ENCODE measurements at places on chromosomes 5 and 9.

GRCh38 chr5:177473443-177474001, at the start of gene DBN1:
Gene DBN1 (minus strand): TSS chr5:177473634. CDS start chr5:177473521, 113 bp downstream.
- H3K4me3 ChIP-seq: peak within 1 kb of the TSS; percentile 79
- H3K27me3 ChIP-seq: no peaks in the 10 kb centered on the region
- no peak within 1 kb of the TSS for H3K27ac ChIP-seq

DNA sequence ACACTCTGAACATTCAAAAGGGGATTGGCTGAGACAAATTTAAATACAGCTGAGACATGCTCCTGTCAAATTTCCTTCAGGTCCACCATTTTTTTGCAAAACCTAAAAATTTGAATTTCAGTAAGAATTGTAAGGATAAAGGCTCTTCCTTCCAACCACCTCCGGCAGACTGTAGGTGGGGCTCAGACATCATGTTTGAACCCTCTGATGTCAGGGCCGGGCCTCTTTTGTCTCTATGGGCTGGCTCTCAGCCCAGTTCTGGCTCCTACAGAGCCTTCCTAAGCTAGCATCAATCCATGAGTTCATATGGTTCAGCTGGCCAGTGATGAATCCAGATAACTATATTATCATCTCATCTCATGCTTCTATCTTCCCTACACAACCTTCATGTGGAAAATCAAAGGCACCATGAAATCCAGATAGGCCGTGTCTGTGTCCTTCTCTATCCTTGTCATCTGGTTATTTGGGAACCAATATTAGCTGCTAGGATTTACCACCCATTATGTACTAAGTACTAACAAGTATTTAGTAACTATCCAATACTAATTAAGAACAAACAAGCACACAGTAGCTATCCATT, 44.2 kb downstream of the NIPSNAP3B start:
- peaks cover 9% of the 10 kb centered on the region for H3K36me3 ChIP-seq
- H3K4me3 ChIP-seq: no peak overlapping the region
- H3K27ac ChIP-seq: no peak overlapping the region
- no peak for DNase-seq
- no peaks in the 10 kb centered on the region for H3K4me1 ChIP-seq

DNA sequence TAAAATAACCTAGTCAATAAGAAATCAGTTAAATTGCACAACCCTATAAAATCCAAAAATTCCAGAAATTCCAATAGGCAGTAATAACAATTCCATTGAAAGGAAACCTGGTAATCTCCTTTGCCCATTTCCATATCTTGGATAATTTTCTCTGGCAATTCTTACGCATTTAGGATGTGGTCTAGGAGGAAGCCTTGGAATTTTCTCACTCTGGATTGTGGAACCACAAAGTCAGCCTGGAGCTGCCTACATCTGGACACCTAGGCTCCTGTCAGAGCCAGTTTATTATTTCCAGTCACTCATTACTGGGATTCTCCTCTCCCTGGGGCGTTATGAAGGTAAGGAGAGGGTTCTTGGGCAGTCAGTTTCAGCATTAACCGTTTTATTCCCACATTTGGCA, 40.3 kb upstream of the GNE start:
- H3K36me3 ChIP-seq: no peaks in the 10 kb centered on the region
- peak; percentile 92 for DNase-seq
- peaks cover 11% of the 10 kb centered on the region for H3K4me1 ChIP-seq
- no peak overlapping the region for H3K4me3 ChIP-seq

DNA sequence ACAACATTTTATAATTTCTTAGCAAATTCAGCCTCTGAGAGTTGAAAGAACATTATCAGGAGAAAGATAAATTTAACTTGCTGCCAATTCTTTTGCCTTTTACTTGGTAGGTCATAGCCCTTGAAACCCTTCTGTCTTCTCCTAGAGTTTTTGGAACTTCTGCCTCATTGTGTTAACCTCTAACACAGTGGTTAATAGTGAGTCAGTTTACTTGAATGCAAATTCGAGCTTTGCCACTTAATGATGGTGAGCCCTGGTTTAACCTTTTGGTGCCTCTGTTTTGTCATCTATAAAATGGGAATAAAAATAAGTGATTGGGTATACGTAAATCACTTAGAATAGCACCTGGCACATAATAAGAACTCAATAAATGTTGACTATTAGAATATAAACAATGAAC, 1.8 kb upstream of the INIP start:
- DNase-seq: no peak
- H3K4me3 ChIP-seq: no peak overlapping the region
- no peak overlapping the region for H3K27ac ChIP-seq
- H3K4me1 ChIP-seq: peaks cover 4% of the 10 kb centered on the region

- H3K36me3 ChIP-seq: peaks cover 6% of the 10 kb centered on the region
- H3K27ac ChIP-seq: peak overlapping the region; percentile 25
- H3K27me3 ChIP-seq: no peaks in the 10 kb centered on the region
- H3K4me3 ChIP-seq: no peak overlapping the region
- peak; percentile 73 for DNase-seq
Observed at GRCh38 chr9:113602126-113603047, 138.9 kb downstream of the RGS3 start.

GRCh38 chr9:93085676-93086075, 10.3 kb upstream of the CARD19 start:
- H3K4me1 ChIP-seq: no peaks in the 10 kb centered on the region
- no peaks in the 10 kb centered on the region for H3K27me3 ChIP-seq
- no peak overlapping the region for H3K4me3 ChIP-seq
- no peaks in the 10 kb centered on the region for H3K36me3 ChIP-seq

DNA sequence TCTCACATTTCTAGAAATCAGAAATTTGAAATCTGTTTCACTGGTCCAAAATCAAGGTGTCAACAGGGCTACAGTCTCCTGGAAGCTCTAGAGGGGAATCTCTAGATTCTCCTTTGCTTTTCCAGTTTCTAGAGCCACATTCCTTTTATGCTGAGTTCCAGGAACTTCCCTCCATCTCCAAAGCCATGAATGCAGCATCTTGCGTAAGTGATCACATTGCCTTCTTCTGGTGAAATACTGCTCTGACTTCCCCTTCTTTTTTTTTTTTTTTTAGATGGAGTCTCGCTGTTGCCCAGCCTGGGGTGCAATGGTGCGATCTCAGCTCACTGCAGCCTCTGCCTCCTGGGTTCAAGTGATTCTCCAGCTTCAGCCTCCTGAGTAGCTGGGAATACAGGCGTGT, 23.8 kb downstream of the GDA start:
- no peaks in the 10 kb centered on the region for H3K4me1 ChIP-seq
- DNase-seq: no peak
- H3K27me3 ChIP-seq: no peaks in the 10 kb centered on the region
- no peak overlapping the region for H3K4me3 ChIP-seq
- no peaks in the 10 kb centered on the region for H3K36me3 ChIP-seq

GRCh38 chr5:131193106-131193505, 22.4 kb downstream of the LYRM7 start:
- no peaks in the 10 kb centered on the region for H3K36me3 ChIP-seq
- H3K4me3 ChIP-seq: no peak overlapping the region
- no peaks in the 10 kb centered on the region for H3K4me1 ChIP-seq

GRCh38 chr5:120236360-120236759, 227.7 kb upstream of the PRR16 start:
- H3K4me3 ChIP-seq: no peak overlapping the region
- H3K36me3 ChIP-seq: no peaks in the 10 kb centered on the region
- DNase-seq: no peak
- no peak overlapping the region for H3K27ac ChIP-seq

- peaks cover 2% of the 10 kb centered on the region for H3K4me1 ChIP-seq
- no peak overlapping the region for H3K27ac ChIP-seq
- H3K4me3 ChIP-seq: no peak overlapping the region
- no peaks in the 10 kb centered on the region for H3K36me3 ChIP-seq
- H3K27me3 ChIP-seq: no peaks in the 10 kb centered on the region
Observed at GRCh38 chr9:117341151-117341550, 73.7 kb downstream of the ASTN2 start.

GRCh38 chr5:168260353-168261226, 30.9 kb upstream of the WWC1 start:
- H3K36me3 ChIP-seq: peaks cover 28% of the 10 kb centered on the region
- no peak for DNase-seq
- no peaks in the 10 kb centered on the region for H3K27me3 ChIP-seq

- H3K4me1 ChIP-seq: peaks cover 7% of the 10 kb centered on the region
- H3K4me3 ChIP-seq: no peak overlapping the region
- H3K36me3 ChIP-seq: no peaks in the 10 kb centered on the region
- H3K27me3 ChIP-seq: no peaks in the 10 kb centered on the region
Observed at GRCh38 chr5:428219-428618, 14.8 kb upstream of the EXOC3 start.

DNA sequence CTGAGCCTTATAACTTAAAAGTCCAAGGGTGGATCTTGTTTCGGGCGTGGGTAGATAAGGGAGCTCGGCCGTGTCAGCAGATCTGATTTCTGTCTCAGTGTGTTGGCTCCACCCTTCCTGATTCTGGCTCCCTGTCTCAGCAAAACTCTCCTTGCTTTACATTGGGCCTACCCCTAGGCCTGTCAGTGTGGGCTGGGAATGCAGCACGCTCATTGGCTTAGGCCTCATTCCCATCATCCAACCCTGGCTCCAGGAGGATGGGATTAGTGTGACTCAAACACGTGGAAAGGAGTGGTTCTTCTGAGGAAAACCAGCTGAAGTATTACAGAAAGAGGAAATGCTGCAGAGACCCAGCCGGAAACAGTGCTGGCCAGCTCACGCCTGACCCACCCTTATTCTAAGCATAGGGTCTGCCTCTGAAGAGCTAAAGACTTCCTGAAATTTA, 59.9 kb downstream of the ZFAND5 start:
- peak; percentile 50 for DNase-seq
- peaks cover 3% of the 10 kb centered on the region for H3K4me1 ChIP-seq
- H3K36me3 ChIP-seq: no peaks in the 10 kb centered on the region

All from keratinocyte (primary cell).